ENCODE measurements at places on chromosomes 2 and 18.

- DNase-seq, result no peak
These were observed 32.1 kb downstream of the CRACDL start for GRCh38 chr2:98903767-98904485.

GRCh38 chr2:242085941-242086621 lies 216.6 kb downstream of the RTP5 start:
- DNase-seq, result no peak

DNA sequence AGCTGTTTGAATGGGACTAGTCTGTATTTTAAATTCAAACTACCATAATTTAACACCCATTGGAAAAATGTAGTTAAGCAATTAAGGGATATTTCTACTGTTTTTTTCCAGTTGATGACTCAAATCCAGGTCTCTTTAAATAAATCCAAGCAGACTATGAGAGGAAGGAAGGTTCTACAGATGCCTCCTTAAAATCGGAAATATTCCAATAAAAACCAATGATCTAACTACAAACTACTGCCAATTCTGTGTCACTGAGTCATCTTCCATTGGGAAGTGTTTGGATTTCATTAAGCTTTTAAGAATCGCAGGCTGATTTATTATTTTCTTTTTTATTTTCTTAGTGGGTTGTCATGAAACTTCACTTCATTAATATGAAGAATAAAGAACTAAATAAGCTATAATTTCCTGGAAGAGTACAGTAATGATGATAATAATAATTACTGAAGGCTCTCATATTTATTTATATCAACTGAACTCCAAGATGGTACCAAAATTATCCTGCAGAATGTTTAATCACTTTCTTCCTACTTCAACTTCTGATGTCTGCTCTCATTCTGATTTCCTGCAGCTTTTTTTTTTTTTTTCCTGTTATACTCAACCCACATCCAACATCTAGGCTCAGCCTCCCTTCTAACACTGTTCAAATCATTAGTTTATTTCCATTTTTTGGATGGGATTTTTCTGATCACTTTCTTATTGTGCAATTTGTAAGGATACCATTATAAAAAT lies 166.3 kb upstream of the FN1 start:
- peak; percentile 87 for DNase-seq

GRCh38 chr2:237724811-237725478 lies 73.6 kb upstream of the RBM44 start:
- DNase-seq, result no peak

- DNase-seq, result no peak
These were observed 35.6 kb downstream of the PXDN start for GRCh38 chr2:1708476-1709334.

- peak; percentile 58 for DNase-seq
These were observed 266.4 kb downstream of the ANAPC1 start for GRCh38 chr2:111617299-111618225.

- no peak for DNase-seq
These were observed 37.2 kb upstream of the PXDN start for GRCh38 chr2:1781291-1782080.

- no peak for DNase-seq
These were observed 5.9 kb upstream of the DLX2 start for GRCh38 chr2:172108587-172108930.

GRCh38 chr18:46587600-46587999 lies 69.4 kb downstream of the LOXHD1 start:
- DNase-seq, result no peak

GRCh38 chr2:144464730-144465129 lies 55.2 kb downstream of the ZEB2 start:
- DNase-seq, result no peak

DNA sequence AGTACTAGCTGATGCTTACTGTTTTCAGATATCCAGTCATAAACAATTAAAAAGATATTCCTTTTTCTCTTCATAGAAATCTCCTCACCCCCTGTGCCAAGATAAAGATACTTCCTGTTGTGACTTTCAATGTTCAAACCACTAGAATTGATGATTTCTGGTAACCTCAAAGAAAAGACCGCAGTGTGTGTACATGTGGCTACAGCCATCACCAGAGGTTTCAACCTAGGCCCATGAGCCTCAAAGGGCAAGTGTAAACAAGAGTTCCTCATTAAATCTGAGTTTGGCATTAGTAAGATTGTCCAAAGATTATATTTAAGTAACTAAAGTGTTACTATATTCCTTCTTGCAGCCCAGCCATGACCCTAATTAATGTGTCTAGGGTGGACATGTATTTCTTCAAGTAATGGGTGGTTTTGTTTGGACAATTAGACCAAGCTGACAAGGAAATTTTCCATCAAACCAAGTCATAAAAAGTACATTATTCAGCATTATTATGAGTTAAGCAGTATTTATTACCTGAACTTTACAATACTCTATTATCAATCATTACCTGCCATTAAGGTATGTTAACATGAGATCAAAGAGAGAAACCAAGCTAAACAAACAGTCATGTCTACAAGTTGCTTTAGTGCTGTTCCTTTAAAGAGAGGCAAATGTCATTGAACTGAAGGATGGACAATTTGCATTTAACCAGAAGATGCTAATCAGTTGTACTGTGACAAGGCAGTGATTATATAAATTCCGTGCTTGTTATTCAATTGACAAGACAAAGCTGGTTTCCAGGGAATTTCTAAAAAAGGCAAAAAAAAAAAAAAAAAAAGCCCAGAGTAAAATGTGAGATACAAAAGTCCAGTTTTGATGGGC lies 382.7 kb downstream of the LNPK start:
- no peak for DNase-seq

DNA sequence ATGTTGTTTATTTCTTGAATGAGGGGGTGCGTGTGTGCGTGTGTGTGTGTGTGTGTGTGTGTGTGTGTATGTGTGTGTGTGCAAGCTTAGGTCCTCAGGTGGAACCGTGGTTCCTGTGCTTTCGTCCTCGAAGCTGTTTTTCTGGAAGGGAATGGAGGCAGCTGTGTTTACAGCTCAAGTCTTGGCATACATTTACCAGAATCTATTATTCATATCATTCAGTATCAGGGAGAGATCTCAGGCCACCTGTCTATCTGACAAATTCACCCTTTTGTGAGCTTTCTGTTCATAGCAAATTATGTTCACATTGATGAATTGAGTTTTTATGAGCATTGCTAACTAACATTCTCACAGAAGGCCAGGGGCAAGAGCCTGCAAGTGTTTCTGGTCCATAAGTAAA lies 550.4 kb downstream of the ARHGAP15 start:
- DNase-seq, result no peak

DNA sequence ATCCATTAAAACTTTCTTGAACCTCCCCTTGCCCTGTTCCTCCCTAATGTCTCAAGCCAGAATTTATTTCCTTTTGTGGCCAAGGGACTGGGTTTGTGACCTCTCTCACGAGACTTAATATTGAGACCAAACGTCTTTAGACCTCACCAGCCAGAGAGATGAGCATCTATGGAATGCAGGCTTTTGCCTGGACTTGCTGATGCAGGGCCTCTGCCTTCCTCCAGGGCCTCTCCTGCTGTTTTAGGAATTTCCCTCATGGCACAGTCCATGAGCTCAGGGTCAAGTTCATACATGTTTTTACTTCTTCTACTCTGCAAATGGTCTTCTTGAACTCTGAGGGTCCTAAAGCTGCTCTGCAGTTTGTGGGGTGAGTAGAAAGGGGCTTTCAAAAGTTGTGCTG lies 22.3 kb downstream of the IL1B start:
- DNase-seq, result peak; percentile 52

- DNase-seq, result peak; percentile 11
These were observed 119.7 kb upstream of the NFATC1 start for GRCh38 chr18:79275992-79276391.

- peak; percentile 33 for DNase-seq
These were observed 127.6 kb upstream of the SPOPL start for GRCh38 chr2:138373993-138374408.

GRCh38 chr2:233814056-233814835 lies 36.1 kb downstream of the MROH2A start:
- DNase-seq, result no peak

Measured in fibroblast of skin of right quadriceps (primary cell).